ENCODE measurements at places on chromosomes 3 and 15.

DNA sequence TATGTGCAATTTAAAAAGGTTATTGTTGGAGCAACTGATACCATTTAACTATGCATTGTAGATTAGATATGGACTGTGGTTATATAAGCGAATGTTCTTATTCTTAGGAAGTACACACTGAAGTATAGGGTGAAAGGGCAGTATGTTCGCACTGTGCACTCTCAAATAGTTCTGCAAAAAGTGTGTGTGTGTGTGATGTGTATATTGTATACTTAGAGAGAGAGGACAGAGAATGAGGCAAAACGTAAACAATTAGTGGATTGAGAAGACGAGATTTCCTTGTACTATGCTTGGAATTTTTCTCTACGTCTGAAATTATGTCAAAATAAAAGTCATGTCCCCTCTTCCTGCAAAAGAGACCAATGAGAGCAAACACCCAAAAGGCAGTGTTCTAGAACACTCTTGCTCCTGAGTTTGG is 30.4 kb downstream of the LSM3 start:
- DNase-seq: no peak

DNA sequence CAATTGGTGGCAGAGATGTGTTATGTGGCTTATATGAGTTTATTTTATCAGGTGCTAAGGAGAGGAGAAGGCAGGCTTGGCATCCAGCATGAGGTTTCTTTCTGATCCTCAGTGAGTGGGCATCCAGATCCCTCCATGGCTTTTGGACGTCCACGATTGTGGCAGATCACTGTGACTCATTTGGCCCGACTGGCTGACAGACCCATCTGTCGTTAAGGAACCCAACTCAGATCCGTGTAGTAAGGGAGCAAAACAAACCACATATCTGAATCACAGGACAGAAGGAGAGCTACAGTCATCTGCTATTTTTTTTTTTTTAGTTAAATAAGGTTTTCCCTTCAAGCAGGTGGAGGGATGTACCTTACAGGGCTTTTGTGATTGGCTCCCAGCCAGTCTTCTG is 197.0 kb upstream of the KCNH8 start:
- no peak for DNase-seq

- DNase-seq: no peak
Measured at GRCh38 chr3:139473155-139473771, 3.1 kb downstream of the RBP2 start.

DNA sequence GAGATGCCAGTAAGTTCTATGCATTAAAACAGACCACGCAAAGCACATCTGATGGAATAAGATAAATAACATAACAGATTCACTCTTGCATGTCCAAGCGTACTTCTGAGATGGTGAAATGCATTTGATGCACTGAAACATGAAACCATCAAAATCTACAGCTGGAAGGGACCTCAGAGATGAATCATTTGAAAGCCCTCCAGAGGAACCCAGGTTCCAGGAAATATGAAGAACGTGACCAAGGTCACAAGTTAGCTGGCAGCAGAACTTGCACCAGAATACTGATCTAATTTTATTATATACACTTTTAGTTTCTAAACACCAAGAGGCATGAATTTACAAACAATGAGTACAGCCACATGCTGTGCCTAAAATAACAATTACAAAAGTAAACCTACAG is 957.1 kb downstream of the FHIT start:
- DNase-seq: no peak

- no peak for DNase-seq
Measured at GRCh38 chr3:144031938-144032337, 60.3 kb downstream of the DIPK2A start.

DNA sequence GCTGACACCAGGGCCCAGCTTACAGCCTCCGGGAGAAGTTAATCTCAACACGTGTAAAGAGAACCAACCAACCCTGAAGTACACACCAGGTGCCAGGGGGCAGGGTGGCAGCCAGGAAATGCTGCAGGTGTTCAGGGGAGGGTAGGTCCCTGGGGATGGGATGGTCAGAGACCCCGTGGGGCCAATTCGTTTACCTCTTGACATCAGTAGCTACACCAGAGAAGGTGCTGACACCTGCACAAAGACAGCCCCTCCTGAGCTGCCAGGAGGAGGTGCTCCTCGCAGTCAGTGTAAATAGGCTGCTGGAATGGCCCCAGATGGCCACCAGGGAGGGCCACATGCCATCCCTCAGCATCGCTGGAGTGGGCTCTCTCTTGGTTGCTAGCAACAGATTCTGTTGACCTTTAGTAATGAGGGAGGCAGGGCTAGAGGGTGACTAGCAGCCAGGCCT is 52.8 kb downstream of the CORO2B start:
- no peak for DNase-seq

GRCh38 chr3:2511356-2511755 is 412.7 kb downstream of the CNTN4 start:
- no peak for DNase-seq

- no peak for DNase-seq
Measured at GRCh38 chr15:72538931-72539330, 64.8 kb downstream of the ARIH1 start.

DNA sequence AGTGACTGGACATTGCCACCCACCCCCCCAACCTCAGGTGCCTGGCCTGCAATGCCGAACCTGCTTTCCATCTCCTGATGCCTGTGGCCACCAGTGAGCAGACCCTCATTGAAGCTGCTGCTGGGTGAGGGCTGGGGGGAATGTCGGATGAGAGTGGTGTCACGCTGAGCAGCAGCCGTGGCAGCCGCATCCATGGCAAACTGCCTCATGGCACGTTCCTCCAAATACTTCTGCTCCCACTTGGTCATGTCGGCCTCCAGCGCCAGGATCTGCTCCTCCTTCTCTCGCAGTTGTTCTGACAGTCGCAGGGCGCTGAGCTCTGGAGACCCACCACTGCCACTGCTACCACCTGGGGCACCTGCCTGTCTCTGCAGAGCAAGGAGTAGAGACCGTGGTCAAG is 14.2 kb downstream of the AMOTL2 start:
- DNase-seq: no peak

DNA sequence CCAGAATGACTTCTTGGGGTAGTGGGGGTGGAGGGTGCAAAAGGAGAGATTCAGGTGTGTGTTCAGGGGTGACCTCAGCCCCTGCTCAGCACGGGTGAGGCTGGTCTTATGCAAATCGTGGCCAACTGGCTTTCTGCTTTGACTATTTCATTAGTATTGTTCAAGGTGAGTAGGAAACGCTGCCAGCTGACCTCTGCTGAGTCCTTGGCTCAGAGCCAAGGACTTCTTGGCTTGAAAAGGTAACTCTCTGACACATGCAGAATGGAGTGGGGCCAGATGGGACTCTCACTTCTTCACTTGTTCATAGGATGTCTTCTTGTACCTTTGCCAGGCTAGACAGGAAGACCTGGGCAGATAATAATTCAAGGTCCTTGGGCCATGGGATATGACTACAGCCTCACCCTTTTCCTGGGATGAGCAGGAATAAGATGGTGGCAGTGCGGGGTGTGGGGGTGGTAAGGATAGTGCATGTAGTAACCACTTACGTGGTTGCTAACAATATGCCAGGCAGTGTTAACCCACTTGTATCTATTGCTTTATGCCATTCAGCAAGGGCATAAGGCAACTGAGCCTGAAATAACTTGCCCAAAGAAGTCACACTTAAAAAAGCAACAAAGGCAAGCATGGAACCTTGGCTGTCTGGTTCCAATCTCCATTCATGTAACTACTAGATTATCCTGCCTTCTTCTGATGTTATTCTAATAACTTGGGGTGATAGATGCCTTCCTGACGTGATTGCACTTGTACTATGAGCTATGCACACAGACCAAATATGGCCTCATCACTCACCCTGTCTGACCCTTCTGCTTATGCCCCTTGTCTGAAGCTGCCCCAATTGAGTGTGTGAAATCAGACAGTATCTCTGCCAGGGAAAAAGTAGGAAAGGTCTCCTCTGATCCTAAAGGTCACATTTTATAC is 193.1 kb downstream of the NR1D2 start:
- no peak for DNase-seq

GRCh38 chr15:57540736-57541135 is 51.0 kb upstream of the MYZAP start:
- no peak for DNase-seq

- no peak for DNase-seq
Measured at GRCh38 chr3:47432673-47433072, 43.1 kb downstream of the SCAP start.

DNA sequence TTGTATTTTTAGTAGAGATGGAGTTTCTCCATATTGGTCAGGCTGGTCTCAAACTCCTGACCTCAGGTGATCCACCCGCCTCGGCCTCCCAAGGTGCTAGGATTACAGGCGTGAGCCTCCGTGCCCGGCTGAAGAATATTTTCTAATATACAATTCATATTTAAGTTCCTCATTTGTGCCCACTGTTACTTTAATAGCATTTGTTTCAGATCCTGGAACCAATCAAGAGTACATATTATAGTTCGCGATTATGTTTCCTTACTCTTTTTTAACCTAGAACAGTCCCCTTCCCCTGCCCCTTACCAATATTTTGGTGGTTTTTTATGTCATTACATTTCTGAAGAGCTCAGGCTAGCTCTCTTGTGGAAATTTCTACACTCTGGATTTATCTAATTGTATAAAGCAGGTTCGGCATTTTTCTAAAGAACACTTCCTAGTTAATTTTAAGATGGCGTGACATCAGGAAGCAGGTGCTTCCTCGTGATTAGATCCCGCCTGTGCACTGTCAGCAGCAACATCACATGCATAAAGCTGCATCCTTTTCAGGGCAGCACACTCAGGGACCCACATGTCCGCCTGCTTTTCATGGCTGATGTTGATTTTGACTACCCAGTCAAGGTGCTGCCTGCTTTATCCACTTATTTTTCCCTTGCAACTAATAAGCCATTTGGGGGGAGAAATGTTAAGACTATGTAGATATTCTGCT is 88.7 kb upstream of the EPHB3 start:
- no peak for DNase-seq

- DNase-seq: no peak
Measured at GRCh38 chr3:114400371-114400770, 106.5 kb downstream of the TIGIT start.

- no peak for DNase-seq
Measured at GRCh38 chr15:48748535-48748934, 62.3 kb downstream of the CEP152 start.

- DNase-seq: no peak
Measured at GRCh38 chr3:72538070-72538745, 310.0 kb downstream of the SHQ1 start.

DNA sequence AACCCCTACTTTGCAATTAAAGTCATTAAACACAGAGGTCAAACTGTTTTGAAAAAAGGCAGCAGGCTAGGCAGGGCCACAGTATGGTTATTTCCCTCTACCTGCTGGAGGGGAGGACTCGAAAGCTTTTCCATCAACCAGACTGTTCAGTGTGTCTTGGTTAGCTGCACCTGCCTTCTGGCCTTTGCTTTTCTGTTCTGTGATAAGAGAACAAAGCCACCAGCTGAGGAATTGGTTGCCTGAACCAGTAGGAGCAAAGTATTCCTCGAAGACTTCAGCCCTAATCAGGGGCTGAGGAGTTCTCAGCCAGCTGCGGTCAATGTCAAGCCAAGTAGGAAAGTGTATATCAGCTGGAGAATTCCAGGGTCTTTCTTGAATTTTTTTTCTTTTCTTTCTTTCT is 132.5 kb downstream of the SOX2 start:
- no peak for DNase-seq

GRCh38 chr3:173004681-173005080 is 136.4 kb downstream of the SPATA16 start:
- DNase-seq: no peak

- DNase-seq: no peak
Measured at GRCh38 chr3:100900671-100901335, 92.4 kb downstream of the ABI3BP start.

- DNase-seq: no peak
Measured at GRCh38 chr15:35858707-35859106, 312.7 kb upstream of the DPH6 start.

DNA sequence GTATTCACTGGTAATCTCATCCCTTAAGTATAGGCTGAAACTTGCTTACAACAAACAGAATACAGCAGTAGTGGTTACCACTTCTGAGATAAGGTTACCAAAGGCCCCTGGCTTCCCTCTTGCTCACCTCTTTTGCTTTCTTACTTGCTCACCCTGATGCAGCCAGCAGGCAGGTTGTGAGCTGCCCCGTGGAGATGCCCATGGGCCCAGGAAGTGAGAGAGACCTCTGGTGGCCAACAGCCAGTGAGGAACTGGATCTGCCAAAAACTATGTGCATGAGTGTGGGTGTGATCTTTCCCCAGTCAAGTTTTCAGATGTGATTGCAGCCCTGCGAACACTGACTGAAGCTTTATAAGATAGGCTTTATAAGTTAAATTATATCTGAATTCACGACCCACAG is 48.7 kb downstream of the NMNAT3 start:
- no peak for DNase-seq

DNA sequence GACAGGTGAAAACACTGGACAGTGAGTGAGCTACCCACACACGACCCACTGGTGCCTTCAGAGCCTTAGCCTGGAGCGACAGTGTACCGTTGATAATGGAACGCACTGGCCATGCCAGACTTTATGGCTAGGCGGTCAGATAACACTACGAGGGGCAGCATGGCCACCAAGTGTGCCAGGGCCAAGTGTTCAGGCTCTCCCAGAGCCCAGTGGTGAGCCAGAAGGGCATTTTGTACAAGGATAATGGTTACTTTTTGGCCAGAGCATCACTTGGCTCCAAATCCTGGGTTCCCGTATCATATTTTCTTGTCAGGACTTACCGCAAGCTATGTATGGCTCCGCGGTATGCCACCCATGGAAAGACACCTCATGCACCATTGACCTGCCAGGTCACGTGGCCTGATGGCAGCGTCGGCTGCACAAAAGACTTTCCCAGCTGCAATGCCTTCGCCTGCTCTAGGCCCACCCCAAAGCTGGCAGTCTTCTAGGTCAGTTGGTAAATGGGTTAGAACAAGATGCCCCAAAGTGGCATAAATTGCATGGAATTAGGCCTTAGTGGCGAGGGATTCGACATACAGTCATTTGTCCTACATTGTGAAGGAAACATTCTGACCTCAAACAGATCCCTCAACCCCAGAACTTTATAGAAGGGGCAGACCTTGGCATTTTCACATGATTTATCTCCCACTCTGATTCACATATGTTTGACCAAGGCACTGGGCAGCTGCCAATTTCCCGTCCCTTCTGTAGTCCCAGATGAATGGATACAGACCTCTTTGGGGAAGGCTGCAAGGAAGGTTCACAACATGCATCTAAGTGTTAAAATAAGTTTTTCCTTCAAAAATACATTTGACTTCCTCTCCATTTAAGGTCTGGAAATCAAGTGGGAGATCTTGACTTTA is 12.2 kb upstream of the SLC28A1 start:
- no peak for DNase-seq

DNA sequence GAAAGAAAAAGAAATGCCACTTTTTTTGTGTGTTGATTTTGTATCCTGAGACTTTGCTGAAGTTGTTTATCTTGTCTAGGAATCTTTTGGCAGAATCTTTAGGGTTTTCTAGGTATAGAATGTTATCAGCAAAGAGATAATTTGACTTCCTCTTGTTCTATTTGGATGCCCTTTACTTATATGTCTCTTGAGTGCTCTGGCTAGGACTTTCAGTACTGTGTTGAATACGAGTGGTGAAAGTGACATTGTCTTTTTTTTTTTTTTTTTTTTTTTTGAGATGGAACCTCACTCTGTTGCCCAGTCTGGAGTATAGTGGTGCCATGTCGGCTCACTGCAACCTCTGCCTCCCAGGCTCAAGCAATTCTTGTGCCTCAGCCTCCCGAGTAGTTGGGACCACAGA is 64.7 kb upstream of the NPHP3 start:
- no peak for DNase-seq

- DNase-seq: no peak
Measured at GRCh38 chr3:95899494-95899893, 914.9 kb upstream of the EPHA6 start.

GRCh38 chr15:97168704-97169475 is 791.6 kb upstream of the ARRDC4 start:
- DNase-seq: no peak
